HFFc6 (cell line): ENCODE measurements at places on chromosomes 3 and 15. TPM values are rescaled to one million over a fixed set of nuclear protein-coding genes. Genes with fewer than 3 reads are reported as not detected.

GRCh38 chr3:114218578-114219185 lies 18.7 kb downstream of the ZNF80 start:
- DNase-seq = no peak

DNA sequence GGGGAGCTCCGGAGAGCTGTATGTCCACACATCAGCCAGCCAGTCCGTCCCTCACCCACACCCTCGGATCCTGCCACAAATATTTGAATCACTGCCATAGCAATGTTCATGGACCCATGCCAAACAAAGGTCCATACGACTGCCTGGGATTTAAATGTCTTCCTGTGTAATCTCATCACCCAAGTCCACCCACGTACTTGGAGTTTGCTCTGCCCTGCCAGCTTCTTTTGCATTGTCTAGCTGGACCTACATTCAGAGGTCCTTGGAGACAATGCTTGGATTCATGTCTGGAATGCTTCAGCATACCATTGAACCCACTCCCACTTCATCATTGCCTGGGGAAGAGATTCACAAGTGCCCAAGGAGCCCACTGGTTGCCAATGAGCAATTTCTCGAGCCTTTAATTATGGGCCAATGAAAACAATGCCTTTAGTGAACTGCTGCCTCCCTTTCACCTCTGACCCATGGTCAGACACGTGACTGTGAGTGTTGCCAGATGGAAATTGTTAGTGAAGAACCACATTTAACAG lies 90.4 kb upstream of the PHLDB2 start:
- peak; percentile 95 for DNase-seq

- DNase-seq = no peak
Observed at GRCh38 chr3:46206282-46207015, 1.7 kb downstream of the CCR1 start.

- no peak for DNase-seq
Observed at GRCh38 chr3:38314764-38315487, 31.7 kb upstream of the XYLB start.

DNA sequence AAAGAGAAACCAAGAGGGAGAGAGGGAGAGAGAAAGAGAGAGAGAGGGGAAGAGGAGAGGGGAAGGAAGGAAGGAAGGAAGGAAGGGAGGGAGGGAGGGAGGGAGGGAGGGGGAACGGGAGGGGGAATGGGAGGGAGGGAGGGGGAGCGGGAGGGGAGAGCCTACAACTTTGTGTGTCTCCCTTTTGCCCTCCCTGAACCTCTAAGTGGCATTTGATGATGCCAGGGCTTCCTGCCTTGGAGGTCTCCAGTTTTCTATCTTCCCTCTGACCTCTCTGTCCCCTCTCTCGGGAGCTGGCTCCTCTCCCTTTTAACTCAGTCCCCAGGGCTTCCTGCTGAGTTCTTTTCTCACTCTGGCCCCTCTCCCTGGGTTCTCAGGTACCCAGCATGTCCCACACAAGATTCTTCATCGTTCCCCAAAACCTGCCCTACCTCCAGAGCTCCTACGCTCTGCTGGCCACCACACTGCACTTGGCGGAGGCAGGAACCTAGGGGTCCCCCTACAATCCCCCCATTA lies 12.5 kb upstream of the FAM174B start:
- no peak for DNase-seq

DNA sequence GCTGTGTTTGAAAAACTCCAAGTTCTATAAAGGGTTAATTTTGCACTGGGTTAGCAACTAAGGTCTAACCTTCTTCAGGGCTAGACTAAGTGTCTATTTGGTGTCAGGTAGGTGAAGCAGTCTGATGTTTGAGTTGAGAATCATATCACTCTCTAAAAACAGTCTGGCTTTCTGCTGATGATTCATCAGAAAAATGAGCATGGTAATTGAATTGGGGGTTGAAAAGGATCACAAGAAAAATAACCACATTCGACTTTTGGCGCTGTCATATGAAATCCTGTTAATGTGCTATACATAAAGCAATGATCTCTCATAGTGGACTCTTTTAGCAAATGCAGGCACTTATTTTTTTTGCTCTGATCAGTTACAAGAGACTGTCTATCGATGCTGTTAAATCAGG lies 242.2 kb upstream of the AZI2 start:
- DNase-seq = no peak

DNA sequence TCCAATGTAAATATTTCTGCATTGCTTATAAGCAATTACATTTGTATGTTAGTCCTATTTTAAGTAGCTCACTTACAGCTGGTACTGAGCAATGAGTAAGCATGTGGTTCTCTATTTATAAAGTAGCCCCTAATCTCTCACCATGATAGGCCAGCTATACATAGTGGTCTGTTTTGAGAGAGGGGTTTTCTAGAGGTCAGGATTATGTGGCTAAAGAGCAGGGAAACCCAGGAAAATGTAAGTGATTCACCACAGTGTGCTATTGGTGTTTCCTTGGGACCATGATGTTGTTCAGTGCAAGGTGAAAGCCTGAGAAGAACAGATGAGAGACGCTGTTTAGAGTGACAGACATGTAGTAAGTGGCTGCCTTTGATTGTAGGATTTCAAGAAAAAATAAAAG lies 26.4 kb downstream of the RBMS3 start:
- DNase-seq = no peak

CHL1 gene
- total RNA-seq = not detected in 3 replicates

LOXL1 gene
- 275 to 309 TPM (median 292 TPM) in 3 replicates for total RNA-seq

MUC13 gene
- 0.07 to 0.18 TPM (median 0.08 TPM) in 3 replicates for total RNA-seq
